ENCODE measurements at places on chromosomes 1 and 21.

DNA sequence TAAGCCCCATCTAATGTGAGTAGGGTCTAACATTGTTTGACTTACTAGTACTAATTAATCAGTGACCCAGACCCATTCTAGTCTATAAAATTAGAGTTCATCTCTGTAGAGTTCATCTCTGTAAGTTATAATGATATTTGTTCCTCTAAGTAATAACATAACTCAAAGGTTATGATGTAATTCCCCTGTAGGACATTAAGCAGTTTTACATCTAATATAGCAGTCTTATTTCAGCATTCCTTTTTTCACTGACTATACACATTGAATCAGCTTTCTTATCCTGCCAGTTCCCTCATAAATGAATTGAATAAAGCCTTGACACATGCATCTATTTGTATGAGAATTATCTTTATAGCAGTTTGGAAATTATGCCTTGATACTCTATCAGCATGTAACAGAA lies 90.9 kb downstream of the SH3GLB1 start:
- DNase-seq = no peak

- DNase-seq = peak; percentile 85
Measured at GRCh38 chr1:153775458-153776327, 486 bp downstream of the SLC27A3 start.

DNA sequence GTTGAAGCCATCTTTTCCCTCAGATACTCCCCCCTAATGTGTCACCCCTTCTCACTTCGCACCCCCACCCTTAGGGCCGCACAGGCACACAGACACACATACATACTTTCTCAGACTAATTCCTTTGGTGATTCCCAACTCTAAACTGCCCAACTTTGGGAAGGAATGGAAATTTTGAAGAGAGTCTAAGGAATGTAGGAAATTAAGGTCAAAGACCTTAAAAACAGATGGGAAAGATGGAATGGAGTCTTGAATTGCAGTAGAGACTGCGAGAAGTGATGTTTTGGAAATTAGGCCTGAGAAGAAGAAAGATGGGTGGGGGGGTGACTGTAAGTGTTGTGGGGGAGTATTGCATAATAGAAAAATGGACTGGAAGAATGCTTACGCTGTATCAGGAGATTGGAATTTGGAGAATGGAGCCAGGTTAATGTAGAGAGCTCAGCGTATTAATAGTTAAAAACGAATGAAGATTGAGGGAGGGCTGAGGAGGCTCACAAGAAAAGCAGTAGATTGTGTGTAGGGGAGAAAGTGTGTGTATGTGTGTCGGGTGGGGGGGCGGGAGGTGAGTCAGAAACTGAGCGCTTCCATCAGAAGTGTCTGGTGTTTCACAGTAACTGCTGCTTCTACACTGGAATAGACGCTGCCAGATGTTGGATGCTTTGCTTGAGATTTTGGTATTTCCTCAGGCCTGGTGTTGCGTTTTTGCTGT lies 1.7 kb downstream of the PIP5K1A start:
- DNase-seq = no peak

DNA sequence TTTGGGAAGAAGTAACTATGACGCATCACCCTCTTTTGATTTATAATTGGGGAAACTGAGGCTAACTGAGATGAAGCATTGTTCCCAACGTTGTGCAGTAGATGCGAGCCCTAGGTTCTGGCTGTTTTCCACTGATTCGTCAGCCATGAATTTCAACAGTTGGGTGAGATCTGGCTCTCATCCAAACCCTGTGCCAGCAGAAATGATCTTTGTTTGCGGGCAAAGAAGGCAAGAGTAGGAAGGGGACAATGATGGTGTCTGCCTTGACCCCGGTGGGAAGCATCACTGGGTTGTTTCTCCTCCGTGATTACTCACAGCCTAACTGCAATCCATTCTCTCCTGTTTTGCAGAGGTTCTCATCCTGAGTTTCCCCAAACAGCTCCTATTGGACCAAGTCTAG lies 142.3 kb downstream of the MIS18A start:
- no peak for DNase-seq

DNA sequence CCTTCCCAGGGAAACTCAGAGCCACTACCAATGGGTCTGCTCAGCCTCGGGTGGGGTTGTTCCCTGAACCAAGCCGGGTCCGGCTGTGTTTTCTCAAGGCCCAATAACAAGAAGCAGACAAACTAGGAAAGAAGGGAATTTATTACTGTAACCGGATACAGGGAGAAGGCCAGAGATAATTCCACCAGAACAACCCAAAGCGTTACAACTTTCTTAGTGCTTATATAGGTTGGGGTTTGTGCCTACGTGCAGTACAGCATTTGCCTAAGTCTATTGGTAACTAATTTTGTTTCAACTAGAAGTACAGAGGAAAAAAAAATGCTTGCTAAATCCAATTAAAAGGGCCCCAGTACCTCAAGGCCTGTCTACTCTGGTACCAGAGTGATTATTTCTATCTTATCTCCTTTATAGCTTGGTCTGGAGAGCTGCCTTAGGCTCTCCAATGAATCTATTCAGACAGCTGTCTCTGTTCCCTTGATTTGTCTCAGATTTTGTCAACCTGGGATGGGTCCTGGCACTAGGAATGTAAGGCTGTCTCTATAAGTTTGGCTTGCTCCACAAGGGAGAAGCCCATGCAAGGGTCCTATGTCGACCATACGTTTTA lies 57.3 kb upstream of the CCDC190 start:
- DNase-seq = no peak

DNA sequence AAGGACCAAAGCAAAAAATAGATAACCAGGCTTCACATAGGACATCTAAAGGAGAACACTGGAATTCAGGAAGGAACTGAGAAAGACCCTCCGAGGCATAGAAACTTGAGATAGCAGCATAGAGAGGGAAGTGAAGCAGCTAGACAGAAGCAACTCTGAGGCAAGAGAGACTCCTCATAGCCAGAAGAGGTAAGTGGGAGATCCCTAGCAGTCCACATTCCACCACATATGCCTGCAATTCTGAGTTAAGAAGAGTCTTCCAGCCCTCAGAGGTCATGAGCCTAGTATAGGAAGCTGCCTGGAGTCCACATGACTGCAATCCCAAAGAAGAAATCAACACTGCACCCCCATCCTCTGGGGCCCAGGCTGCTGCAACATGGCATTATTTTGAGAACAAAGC lies 13.9 kb upstream of the FGGY start:
- no peak for DNase-seq

Measured in NCI-H187 treated with DMSO at 0.1 percent for 48 hours (cell line).